ENCODE measurements at places on chromosomes 7 and 10.
A peak's percentile ranks its signal among the peaks of the same experiment; 100 is the strongest.

- DNase-seq, result no peak
Observed at GRCh38 chr10:62511238-62511637, 137.1 kb downstream of the ZNF365 start.

- no peak for DNase-seq
Observed at GRCh38 chr7:136056651-136057231, 79.6 kb upstream of the MTPN start.

- no peak for DNase-seq
Observed at GRCh38 chr10:132706701-132707100, 79.2 kb downstream of the NKX6-2 start.

DNA sequence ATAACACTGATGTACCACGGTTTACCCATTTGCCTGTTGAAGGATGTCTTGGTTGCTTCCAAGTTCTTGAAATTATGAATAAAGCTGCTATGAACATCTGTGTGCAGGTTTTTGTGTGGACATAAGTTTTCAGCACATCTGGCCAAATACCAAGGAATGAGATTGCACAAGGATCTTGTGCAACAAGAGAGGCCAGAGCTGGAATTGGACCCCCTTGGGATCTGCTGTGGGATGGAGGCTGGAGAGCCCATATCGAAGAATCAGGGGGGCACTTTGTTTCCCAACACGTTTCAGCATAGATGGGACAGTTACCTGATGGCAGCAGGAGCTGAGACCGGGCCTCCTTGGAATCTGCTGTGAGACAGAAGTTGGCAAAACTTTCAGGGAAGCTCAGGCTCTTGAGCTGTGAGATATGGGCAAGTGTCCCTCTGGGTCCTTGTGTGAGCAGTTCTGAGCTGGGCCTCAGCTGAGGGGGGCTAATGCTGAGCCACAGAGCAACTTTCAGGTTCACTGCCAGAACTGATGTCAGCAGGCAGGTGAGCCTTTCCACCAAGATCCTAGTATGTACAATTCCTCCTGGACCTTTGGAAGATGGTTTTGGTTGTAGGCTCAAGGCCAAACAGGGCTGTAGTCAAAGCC, 115.2 kb upstream of the RAB18 start:
- peak; percentile 57 for DNase-seq

DNA sequence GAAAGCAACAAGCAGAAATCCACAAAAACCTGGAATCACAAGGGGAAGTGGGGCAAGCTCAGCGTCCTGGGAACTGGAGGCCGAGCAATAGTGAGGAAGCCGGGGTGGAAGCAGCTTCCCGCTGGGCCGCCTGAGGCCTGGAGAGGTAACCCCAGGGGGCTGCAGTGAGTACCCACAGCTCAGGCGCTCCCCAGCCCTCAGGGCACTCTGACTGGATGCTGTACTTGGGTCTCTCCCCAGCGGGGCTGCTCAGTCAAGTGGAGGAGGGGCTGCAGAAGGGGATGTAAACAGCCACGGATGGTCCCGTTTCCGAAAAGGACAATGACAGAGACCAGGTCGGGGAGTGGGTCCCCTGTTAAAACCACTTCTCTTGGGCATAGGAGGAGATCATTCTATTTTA, 50.3 kb downstream of the SLIT1 start:
- DNase-seq, result no peak

DNA sequence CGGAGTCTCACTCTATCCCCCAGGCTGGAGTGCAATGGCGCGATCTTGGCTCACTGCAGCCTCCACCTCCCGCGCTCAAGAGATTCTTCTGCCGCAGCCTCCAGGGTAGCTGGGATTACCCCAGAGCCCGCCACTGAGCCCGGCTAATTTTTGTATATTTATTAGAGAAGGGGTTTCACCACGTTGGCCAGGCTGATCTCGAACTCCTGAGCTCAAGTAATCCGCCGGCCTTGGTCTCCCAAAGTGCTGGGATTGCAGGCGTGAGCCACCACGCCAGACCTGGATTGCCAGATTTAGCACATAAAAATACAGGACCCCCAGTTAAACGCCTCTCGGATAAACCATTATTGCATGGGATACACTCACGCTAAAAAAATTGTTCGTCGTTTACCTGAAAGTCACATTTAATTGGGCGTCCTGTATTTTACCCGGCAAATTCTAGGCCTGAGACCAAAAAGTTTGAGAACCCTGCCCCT, 375 bp upstream of the GATAD1 start:
- DNase-seq, result no peak

GRCh38 chr10:48542471-48543181, 62.2 kb downstream of the ARHGAP22 start:
- no peak for DNase-seq
